ENCODE measurements at places on chromosomes 3 and 15.

DNA sequence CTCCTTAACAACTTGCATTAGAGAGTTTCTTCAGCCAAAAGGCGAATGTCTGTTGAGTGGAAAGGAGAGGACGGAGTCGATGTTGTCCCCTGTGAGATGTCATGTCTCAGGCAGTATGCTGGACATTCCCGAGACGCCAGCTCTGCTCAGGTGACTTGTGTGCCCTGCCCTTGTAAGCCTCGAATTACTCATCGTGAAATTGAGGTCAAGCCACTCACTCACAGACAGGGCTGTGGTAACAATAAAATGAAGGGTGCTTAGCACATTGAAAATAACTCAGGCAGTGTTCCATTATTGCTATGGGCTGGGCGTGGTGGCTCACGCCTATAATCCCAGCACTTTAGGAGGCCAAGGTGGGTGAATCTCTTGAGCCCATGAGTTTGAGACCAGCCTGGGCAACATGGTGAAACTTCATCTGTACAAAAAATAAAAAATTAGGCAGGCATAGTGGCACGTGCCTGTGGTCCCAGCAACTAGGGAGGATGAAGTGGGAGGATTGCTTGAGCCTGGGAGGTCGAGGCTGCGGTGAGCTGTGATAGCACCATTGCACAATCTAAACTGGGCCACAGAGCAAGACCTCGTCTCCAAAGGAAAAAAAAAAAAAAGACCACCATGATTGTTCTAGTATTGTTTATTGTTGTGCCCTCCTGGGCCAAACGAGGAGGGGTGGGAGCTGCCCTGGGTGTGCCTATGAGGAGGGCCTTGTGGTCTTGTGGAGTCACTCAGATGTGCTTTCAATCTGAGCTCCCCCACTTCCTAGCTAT is 214.4 kb downstream of the THSD4 start:
- DNase-seq, result no peak

DNA sequence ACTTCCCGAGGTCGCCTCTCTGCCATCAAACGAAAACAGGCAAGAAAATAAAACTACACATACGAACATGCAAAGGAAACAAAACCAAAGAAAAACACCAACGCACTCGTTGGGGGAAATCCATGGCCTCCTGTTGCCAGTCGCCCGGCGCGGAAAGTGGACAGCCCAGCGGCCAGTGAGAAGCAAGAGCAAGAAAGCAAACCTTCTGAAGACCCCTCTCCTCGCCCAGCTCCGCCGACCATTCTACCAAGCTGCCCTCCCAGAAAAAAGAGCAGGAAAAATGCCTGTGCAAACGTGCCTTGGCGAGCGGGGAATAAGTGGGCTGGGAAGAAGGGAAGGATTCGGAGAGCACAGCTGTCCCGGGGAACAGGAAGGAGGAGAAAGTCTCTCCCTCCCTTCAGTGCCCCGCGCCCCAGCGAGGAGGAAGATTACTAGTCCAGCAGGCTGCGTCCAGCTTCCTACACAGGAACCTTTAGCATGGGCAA is 802 bp upstream of the NECTIN3 start:
- DNase-seq, result no peak

GRCh38 chr3:125644036-125645005 is 49.0 kb upstream of the OSBPL11 start:
- no peak for DNase-seq

DNA sequence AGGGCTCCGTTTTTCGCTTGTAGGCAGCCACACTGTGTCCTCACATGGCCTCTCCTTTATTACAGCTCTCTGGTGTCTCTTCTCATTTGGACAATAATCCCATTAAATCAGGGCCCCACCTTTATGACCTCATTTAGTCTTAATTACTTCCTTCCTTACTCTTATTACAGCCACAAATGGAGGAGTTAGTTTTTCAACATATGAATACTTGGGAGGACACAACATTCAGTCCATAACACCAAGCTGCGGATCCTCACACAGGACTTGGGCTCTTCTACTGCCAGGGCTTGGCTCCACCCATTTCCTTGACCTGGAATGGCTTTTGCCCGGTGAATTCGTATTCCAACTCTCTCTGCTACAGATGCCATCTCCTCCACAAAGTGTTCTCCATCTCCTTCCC is 74.3 kb upstream of the SLC7A14 start:
- DNase-seq, result no peak

DNA sequence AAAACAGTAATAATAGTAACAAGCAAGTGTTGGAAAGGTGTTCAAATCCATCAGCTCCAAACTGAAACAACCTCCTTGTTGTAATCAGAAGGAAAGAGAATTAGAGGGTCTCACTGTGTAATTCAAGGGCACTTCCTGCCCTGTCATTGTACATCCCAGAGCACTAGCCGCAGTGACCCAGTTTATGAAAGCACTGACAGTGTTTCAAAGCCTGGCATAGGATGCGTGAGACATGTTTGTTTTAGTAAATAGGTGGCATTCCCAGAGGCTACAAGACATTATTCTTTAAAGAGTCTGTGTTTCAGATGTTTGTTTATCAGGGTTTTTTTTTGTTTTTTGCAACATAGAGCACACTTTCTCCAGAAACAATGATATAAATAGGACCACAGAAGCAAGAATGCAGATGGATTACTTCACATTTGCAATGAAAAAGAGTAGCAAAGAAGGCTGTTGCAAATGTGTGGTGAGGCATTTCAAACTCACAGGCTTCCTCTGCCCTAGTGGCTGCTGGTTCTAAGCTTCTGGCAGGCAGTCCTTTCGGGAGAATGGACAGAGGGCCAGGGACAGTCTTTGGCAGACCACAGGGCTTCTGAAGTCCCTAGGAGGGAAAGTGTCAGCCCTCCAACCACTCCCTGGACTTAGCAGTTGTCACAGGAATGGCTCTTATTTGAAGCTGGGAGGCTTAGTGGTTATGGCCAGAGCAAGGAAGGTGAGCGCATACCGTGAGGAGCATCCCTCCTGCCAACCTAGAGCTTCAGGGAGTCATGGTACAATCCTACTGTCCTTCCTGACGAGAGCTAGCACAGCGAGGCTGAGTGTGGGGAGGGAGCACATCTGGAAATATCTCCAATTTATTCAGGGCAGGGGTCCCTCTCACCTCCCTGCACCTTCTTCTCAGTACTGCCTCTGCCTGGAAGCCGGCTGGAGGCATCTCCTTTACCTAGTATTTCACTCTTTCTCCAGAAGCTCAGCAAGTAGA is 31.4 kb upstream of the TIPARP start:
- DNase-seq, result no peak

- no peak for DNase-seq
These were observed 18.0 kb downstream of the SPICE1 start for GRCh38 chr3:113496924-113497323.

GRCh38 chr15:59410391-59410896 is 27.5 kb upstream of the FAM81A start:
- DNase-seq, result no peak

GRCh38 chr3:123312331-123313265 is 110.9 kb downstream of the SEC22A start:
- DNase-seq, result no peak

- DNase-seq, result no peak
These were observed 88.4 kb downstream of the DGKG start for GRCh38 chr3:186273586-186273985.

DNA sequence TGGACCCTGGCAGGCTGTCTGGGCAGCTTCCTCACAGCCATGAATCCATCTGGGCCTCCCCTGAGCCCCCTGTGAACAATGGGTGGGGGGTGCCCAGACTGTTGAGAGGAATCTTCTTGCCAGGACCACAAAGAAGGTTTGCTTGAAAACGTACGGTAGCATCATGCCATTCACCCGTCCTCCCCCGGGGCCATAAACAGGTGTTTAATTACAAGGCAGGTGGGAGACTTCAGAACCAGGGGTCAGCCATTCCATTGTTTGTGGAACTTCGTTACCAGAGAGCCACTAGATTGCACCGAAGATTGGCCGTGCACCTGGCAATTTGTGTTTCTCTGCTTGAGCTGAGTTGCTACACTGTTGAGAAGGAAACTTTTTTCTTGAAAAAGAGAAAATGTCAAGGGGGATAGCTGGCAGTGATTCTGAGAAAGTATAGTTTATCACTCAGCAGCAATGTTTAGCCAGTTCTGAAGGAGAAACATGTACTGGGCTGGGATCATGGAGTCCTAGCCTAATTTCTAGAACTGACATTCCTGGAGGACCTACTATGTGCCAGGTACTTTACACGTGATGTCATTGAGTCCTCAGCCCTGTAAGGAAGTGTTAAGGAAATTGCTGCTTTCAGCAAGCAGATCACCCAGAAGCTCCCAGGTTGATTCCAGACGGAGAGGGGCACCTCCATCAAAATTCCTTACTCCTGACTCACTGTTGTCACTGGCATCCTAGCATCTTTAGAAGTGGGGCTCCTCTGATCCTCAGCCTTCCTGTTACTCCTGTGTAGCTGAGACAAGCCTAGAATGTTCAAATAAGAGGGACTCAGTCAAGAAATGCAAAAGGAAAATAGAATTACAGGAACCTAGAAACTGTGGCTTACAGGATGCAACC is 103.8 kb upstream of the UBE2E1 start:
- no peak for DNase-seq

GRCh38 chr15:29114221-29115092 is 155.2 kb downstream of the NSMCE3 start:
- DNase-seq, result no peak

GRCh38 chr15:100108346-100108745 is 233.4 kb downstream of the ADAMTS17 start:
- DNase-seq, result no peak

- DNase-seq, result no peak
These were observed 52.3 kb downstream of the GLB1 start for GRCh38 chr3:33044676-33045075.

GRCh38 chr3:124845406-124845805 is 41.8 kb downstream of the ITGB5 start:
- DNase-seq, result no peak

DNA sequence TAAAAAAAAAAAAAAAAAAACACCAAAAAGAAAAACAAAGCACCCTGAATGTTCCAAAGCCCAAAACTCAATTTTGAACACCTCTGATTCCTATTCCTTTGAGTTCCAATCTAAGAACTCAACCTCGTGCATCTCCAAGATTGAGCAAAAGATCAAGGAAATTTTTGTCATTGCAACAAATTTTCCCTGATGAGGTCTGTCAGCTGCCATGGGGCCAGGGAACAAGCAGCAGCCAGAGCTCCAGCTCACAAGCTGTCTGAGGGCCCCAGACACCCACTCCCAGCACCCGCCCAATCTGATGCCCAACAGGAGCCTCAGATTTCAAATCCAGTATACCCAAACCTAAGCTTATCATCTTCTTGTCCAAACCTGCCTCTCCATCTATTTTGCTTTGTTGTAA is 87.6 kb upstream of the ACP3 start:
- no peak for DNase-seq

GRCh38 chr3:20057612-20058180 is 17.4 kb downstream of the KAT2B start:
- DNase-seq, result no peak

DNA sequence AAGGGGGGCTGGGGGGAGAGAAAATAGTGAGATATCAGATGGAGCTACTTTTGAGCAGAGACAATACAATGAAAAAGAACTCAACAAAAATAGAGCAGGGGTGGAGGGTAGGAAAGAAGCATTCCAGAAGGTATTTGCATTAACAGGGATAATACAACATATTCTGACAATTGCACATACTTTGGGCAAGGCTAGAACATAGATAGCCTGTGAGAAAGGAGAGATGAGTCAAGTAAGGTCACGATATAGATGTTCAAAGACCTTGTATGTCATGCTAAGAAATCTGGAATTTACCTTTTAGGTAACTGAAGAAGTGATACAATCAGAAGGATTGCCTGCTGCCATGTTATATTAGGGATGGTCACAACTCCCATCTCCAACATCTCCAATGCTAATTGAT is 155.2 kb downstream of the GSK3B start:
- DNase-seq, result no peak

GRCh38 chr15:25891081-25891480 is 28.0 kb upstream of the ATP10A start:
- DNase-seq, result no peak
